Fibroblast of gingiva (primary cell): ENCODE measurements at places on chromosomes 4 and X.

DNA sequence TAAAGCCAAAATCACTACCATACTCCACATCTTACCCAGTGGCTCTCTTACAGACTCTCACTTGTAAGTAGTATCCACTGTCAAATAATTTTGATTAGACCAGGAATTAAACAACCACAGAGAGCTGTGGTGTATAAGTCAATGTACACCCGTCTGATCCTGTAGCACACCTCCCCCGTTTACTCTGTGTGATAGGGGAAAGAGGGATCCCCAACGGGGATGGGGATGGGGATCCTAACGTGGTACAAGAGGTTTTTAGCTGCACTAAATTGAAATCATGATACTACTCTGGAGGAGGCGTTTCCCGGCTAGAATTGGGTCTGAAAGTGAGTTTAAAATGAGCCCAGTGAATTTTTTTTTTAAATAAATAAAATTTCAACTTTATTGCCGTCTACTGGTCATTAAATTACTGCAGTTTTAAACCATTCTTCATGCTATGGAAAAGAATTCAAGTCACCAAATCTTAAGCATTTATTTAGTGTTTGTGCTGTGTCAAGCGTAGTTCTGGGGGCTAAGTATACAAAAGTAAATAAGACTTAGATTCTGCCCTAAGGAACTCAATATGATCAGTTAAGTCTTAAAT lies 76.6 kb downstream of the INTS12 start:
- DNase-seq = no peak

- DNase-seq = no peak
Measured at GRCh38 chr4:79874197-79874596, 198.8 kb downstream of the ANTXR2 start.

- peak; percentile 43 for DNase-seq
Measured at GRCh38 chr4:87270144-87270543, 49.7 kb upstream of the KLHL8 start.

GRCh38 chrX:23381099-23382087 lies 46.7 kb downstream of the PTCHD1 start:
- DNase-seq = no peak

DNA sequence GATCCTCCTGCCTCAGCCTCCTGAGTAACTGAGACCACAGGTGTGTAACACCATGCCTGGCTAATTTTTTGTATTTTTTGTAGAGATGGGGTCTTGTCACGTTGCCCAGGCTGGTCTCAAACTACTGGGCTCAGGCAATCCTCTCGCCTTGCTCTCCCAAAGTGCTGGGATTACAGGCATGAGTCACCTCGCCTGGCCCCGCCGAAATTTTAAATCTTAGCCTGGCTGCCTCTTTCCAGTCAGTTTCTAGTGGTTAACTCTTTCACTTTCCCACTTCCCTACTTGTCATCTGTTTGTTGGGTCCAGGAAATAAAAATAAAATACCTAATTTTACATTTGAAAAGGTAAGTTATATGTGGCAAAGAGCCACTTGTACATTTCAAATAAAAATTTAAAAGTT lies 62.4 kb downstream of the TMEM165 start:
- peak; percentile 21 for DNase-seq

DNA sequence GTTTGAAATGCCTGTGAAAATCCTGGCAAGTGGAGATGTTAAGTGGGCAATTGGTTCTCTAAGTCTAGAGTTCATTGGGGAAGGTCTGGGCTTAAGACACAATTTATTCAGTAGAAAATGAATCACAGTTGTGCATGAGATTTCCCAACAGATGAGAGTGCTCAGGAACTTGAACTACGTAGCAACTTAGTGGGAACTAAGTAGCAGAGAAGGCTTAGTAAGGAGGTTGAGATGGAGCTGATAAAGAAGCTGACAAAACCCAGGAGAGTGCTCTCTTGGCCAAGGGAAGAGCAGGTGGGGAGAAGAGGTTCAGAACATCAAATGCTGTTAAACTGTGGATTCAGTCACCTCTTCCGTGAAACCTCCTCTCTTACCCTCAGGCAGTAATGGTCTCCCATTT lies 33.0 kb downstream of the AFF1 start:
- DNase-seq = no peak

GRCh38 chr4:98473046-98473445 lies 185.4 kb downstream of the TSPAN5 start:
- DNase-seq = peak; percentile 82

- DNase-seq = peak; percentile 17
Measured at GRCh38 chrX:119118780-119119395, 8.7 kb downstream of the KIAA1210 start.

GRCh38 chr4:168758351-168758876 lies 251.6 kb downstream of the CBR4 start:
- peak; percentile 87 for DNase-seq

- DNase-seq = peak; percentile 46
Measured at GRCh38 chrX:34778916-34779315, 121.8 kb upstream of the TMEM47 start.

GRCh38 chr4:24878636-24879016 lies 34.2 kb downstream of the CCDC149 start:
- DNase-seq = no peak

- DNase-seq = peak; percentile 2
Measured at GRCh38 chrX:40755291-40756249, 20.2 kb upstream of the MED14 start.

GRCh38 chr4:123383566-123383965 lies 13.0 kb upstream of the SPRY1 start:
- no peak for DNase-seq

DNA sequence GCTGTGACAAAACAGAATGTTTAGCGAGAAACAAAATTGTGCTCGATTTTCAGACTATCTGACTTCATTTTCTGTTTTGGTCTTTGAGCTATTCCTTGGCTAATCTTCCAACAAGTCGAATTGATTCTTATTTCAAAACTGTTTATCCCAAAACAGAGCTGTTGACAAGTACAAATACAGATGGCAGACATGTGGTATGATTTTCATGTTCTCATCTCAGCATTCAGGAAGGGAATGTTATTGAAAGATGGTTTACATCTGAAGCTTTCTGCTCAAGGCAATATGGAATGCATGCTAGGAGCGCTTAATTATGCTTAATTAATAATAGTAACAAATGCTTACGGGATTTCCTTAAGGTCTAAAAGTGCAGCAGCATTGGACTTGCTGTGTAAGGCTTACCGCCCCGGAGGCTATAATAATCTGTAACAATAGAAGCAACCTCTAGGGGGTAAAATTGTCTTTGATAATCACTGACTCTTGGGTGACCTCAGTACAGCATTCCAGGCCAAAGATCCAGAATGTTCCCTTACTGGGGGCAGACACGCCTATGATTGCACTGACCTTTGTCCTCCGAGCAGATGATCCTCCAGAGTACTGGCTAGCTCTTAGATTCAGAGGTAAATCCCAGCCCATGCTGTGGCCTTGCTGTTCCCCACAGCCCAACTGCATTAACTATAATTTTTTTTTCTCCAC lies 16.4 kb downstream of the LSM6 start:
- peak; percentile 42 for DNase-seq

GRCh38 chr4:173522160-173522950 lies 7.7 kb downstream of the HAND2 start:
- peak; percentile 86 for DNase-seq

- DNase-seq = peak; percentile 24
Measured at GRCh38 chr4:80183250-80184052, 13.9 kb upstream of the PRDM8 start.

DNA sequence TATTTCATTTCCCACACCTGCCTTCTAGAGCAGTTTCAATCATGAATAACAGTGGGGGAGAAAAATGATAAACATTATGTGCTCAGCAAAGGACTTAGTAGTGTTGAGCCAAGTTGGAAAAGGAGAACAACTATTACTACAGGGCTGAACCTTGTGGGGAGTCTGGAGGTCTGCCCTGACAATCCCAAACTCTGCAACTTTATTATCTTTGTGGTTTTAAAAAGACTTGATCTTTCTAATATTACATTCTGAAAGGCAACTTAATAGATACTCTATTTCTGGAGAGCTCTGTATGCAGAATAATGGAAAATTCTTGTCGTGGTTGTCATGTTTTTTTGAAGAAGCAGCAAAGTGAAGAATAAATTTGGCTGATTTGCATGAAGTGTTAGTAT lies 116.1 kb downstream of the SPCS3 start:
- DNase-seq = peak; percentile 83
